ENCODE measurements at places on chromosomes 12 and 14.

- no peak for DNase-seq
These were observed 39.2 kb downstream of the IGF1 start for GRCh38 chr12:102441077-102441596.

GRCh38 chr12:12723681-12724420, 6.7 kb downstream of the CDKN1B start:
- no peak for DNase-seq

- DNase-seq: no peak
These were observed 10.0 kb downstream of the VWF start for GRCh38 chr12:6114476-6114870.

DNA sequence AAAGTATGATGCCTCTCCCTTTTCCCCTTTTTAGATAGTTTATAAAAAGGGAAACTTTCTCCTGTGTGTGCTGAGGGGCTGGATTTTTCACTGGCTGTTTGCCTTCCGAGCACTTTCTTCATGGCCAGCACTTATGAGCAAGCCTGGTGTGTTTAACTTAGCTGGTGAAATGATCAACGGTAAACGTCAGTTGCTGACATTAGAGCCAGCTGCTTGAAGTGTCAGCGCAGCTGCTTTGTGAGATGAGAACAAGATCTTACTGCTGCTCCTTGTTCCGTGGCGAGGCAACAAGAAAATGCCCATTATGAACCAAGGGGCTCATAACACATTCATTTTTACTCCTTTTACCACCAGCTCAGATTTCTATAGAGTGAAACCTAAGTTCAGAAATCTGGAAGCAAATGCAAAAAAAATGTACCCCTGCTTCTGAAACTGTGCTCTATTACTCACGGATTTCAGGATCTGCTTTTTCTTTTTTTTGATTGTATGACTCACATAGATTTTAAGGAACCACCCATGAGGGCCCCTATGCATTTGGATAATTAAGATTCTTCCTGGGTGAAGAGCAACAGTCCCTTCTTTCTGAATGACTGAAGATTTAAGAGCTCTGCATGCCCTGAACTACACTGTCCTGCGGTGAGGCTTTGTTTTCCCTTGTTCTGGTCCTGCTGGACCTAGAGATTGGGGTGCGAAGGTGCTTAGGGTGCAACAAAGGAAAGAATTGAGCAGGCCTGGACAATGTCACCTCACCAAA, 74.3 kb upstream of the CPM start:
- no peak for DNase-seq

- no peak for DNase-seq
These were observed 781 bp downstream of the NPAS3 start for GRCh38 chr14:32939254-32940065.

- DNase-seq: no peak
These were observed 1036.1 kb upstream of the TMEM132C start for GRCh38 chr12:127230843-127231260.

Measured in stimulated activated CD4-positive, alpha-beta T cell treated with anti-CD3 and anti-CD28 coated beads, TNF-alpha, amount 100 ng/mL, for 4 hours (primary cell).